ENCODE measurements at places on chromosomes 12 and 14. TPM values are rescaled to one million over a fixed set of nuclear protein-coding genes. Genes with fewer than 3 reads are reported as not detected.

DNA sequence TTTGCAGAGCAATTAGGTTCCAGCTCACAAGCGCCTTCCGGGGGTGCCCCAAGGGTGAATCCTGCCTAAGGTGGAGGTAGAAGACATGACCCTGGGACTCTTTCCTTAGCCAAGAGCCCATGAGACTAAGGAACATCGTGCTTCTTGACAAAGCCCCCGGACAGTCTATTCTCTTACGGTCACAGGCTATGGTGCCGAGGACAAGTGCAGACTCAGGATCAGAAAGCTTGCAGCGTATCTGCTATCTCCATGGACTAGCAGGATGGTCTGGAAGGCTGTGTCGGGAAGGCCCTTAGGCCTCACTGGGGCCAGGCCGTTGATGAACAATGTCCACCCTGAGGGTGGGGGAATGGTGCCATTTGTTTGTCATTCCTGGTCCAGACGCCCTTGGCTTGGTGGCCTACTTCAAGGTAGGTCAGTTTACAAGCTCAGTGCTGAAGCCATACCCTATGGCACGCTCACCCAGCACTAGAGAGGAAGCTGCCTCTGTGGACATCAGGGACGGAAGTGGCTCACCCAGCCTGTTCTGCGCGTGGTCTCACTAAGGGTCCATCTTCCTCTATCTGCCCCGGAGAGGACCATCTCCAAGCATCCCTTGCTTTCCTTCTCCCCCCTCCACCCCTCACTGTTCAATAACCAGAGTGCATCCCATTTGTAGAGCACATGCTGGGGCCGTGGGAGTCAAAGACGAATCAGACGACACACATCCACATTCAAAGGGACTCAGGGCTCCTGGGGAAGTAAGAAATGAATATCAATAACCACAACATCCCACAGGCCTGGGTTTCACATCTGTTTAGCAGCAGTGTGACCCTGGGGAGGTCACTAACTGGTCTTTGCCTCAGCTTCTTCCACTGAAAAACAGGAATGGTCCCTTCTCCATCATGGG lies 45.0 kb upstream of the IQSEC3 start:
- no peak overlapping the region for H3K4me3 ChIP-seq
- H3K4me1 ChIP-seq: no peaks in the 10 kb centered on the region
- no peaks in the 10 kb centered on the region for H3K27me3 ChIP-seq
- peaks cover 22% of the 10 kb centered on the region for H3K36me3 ChIP-seq
- no peak overlapping the region for H3K27ac ChIP-seq

GRCh38 chr14:92850492-92850891 lies 56.4 kb downstream of the GOLGA5 start:
- no peak overlapping the region for H3K4me3 ChIP-seq
- no peak for DNase-seq
- no peak overlapping the region for H3K27ac ChIP-seq
- no peaks in the 10 kb centered on the region for H3K36me3 ChIP-seq
- no peaks in the 10 kb centered on the region for H3K4me1 ChIP-seq

The CEBPE gene
- 0.13 TPM for total RNA-seq

- H3K36me3 ChIP-seq: no peaks in the 10 kb centered on the region
- DNase-seq: no peak
- peak overlapping the region; percentile 67 for H3K27ac ChIP-seq
- peak overlapping the region; percentile 63 for H3K4me3 ChIP-seq
Observed at GRCh38 chr14:100214770-100215083, 24.2 kb upstream of the YY1 start.

The CRIP1 gene
- 39.3 TPM for total RNA-seq

DNA sequence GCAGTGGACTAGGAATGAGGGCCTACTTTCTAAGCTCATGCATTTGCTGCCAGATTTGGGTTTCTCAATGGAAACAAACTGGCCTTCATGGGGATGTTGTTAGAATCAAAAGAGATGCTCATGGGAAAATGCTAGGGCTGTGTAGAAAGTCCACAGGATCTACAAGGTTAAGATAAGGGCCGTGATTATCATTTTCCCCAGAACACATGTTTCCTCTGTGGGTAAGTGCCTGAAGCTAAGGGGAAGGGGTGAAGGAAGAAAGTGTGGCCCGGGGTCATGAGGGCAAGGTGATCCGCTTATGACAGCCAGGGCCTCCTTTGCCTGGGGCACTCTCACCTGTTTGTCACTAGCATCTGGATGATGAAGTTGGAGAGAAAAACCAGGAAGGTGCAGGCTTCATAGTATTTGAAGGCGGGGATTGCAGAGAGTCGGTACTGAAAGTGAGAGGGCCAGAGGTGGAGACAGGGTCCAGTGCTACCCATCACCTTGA lies 9.8 kb downstream of the ADCY4 start:
- no peaks in the 10 kb centered on the region for H3K36me3 ChIP-seq
- no peak for DNase-seq
- H3K4me1 ChIP-seq: peaks cover 4% of the 10 kb centered on the region
- H3K27ac ChIP-seq: no peak overlapping the region

The CLEC2A gene
- total RNA-seq: not detected

The EIF2S3B gene
- 0.71 TPM for total RNA-seq

GRCh38 chr12:6950811-6951540 lies at the start of gene PTPN6:
Gene PTPN6 (plus strand): TSS chr12:6951356. CDS start chr12:6951513, 157 bp downstream.
- H3K4me3 ChIP-seq: peak within 1 kb of the TSS; percentile 41
- H3K27ac ChIP-seq: peak within 1 kb of the TSS; percentile 77
- H3K27me3 ChIP-seq: peaks cover 2% of the 10 kb centered on the region
- peaks cover 5% of the 10 kb centered on the region for H3K36me3 ChIP-seq
- H3K4me1 ChIP-seq: peaks cover 33% of the 10 kb centered on the region
- DNase-seq: peak; percentile 62

The PRPH gene
- 1.4 TPM for total RNA-seq

DNA sequence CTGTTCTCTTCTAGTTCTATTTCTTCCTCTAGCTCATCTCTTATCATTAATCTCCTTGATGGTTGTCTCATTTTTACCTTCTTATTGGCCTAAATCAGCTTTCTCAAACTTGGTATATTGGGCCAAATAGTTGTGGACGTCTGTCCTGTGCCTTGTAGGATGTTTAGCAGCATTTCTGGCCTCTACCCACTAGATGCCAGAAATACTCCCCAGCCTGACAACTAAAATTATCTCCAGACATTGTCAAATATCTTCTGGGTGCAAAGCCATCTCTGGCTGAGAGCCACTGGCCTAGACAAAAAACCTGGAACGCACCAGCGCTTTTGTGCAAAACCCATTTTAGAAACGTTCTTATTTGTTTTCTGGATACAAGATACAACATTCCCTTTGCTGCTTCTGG lies 38.8 kb upstream of the LRRC10 start:
- H3K36me3 ChIP-seq: no peaks in the 10 kb centered on the region
- no peak overlapping the region for H3K4me3 ChIP-seq
- no peak for DNase-seq
- no peaks in the 10 kb centered on the region for H3K4me1 ChIP-seq

GRCh38 chr14:37045340-37046061 lies 126.9 kb downstream of the SLC25A21 start:
- no peak overlapping the region for H3K27ac ChIP-seq
- H3K36me3 ChIP-seq: no peaks in the 10 kb centered on the region
- H3K27me3 ChIP-seq: no peaks in the 10 kb centered on the region
- H3K4me1 ChIP-seq: no peaks in the 10 kb centered on the region
- DNase-seq: no peak

The KCNK10 gene
- 0.04 TPM for total RNA-seq

GRCh38 chr12:10251669-10252068 lies 39.0 kb downstream of the GABARAPL1 start:
- H3K27me3 ChIP-seq: no peaks in the 10 kb centered on the region
- H3K4me3 ChIP-seq: no peak overlapping the region
- no peaks in the 10 kb centered on the region for H3K36me3 ChIP-seq
- no peak overlapping the region for H3K27ac ChIP-seq
